ENCODE measurements at places on chromosomes 11 and 22. TPM values are rescaled to one million over a fixed set of nuclear protein-coding genes. Genes with fewer than 3 reads are reported as not detected.

MAPK8IP2 gene
- 0.14 TPM for total RNA-seq

MS4A3 gene
- not detected for total RNA-seq

- no peaks in the 10 kb centered on the region for H3K36me3 ChIP-seq
- H3K27ac ChIP-seq: no peak overlapping the region
- no peak overlapping the region for H3K4me3 ChIP-seq
- no peaks in the 10 kb centered on the region for H3K27me3 ChIP-seq
- H3K4me1 ChIP-seq: peaks cover 31% of the 10 kb centered on the region
- DNase-seq: no peak
Observed at GRCh38 chr11:121365304-121365703, 72.7 kb downstream of the SC5D start.

- no peaks in the 10 kb centered on the region for H3K27me3 ChIP-seq
- H3K4me1 ChIP-seq: peaks cover 27% of the 10 kb centered on the region
- H3K4me3 ChIP-seq: no peak overlapping the region
- H3K27ac ChIP-seq: peak overlapping the region; percentile 68
- H3K36me3 ChIP-seq: peaks cover 46% of the 10 kb centered on the region
- peak; percentile 89 for DNase-seq
Observed at GRCh38 chr11:3824714-3825472, 15.9 kb downstream of the RHOG start.

MN1 gene
- 0.05 TPM for total RNA-seq

GRCh38 chr22:49267996-49268395 lies 559.7 kb downstream of the BRD1 start:
- no peak overlapping the region for H3K27ac ChIP-seq
- no peak overlapping the region for H3K4me3 ChIP-seq
- DNase-seq: no peak
- H3K36me3 ChIP-seq: no peaks in the 10 kb centered on the region
- peaks cover 37% of the 10 kb centered on the region for H3K27me3 ChIP-seq
- no peaks in the 10 kb centered on the region for H3K4me1 ChIP-seq

ZP1 gene
- not detected for total RNA-seq

DNA sequence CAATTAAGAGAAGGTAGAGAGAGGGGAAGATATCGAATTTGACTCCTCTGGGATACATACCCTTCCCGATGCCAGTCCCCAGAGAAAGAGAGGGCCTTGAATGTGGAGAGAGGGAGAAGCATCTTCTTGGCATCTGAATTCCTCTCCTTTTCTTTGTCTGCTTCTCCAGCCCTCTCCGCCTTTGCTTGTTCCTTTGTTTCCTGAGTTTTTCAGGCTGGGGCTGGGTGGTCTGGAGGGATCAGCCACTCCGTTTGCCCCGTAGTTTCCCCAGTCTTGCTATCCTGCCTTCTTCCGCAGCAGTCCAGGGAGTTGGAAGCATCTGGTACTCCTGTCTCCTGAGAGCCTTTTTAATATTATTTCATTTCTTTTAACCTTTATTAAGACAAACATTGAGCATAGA lies 107.1 kb upstream of the CADM1 start:
- H3K36me3 ChIP-seq: no peaks in the 10 kb centered on the region
- DNase-seq: no peak
- peaks cover 3% of the 10 kb centered on the region for H3K27me3 ChIP-seq
- H3K4me1 ChIP-seq: no peaks in the 10 kb centered on the region
- no peak overlapping the region for H3K4me3 ChIP-seq
- no peak overlapping the region for H3K27ac ChIP-seq

GRCh38 chr11:104625246-104625645 lies 273.0 kb downstream of the CASP12 start:
- no peaks in the 10 kb centered on the region for H3K36me3 ChIP-seq
- H3K4me1 ChIP-seq: peaks cover 21% of the 10 kb centered on the region
- no peak for DNase-seq
- H3K4me3 ChIP-seq: no peak overlapping the region
- H3K27me3 ChIP-seq: no peaks in the 10 kb centered on the region

DNA sequence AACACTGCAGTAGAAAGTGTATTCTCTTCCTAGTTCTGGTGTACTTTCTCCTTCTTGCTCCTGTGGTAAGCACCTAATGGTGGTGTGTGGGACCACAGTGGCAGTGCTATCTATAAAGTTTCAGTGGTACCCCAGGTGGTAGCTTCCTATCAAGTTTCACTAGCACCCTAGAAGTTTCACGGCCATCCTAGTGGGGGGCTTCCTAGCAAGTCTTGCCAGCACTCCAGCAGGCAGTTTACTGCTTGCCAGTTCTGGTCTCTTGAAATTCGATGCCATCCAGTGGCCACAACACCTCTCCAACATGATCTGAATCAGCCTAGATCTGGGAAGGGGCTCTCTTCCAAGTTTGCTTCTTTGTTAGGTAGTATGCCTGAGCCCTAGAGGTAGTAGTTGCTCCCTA lies 229.6 kb downstream of the SWAP70 start:
- no peak overlapping the region for H3K4me3 ChIP-seq
- no peaks in the 10 kb centered on the region for H3K4me1 ChIP-seq
- peaks cover 11% of the 10 kb centered on the region for H3K36me3 ChIP-seq
- no peak overlapping the region for H3K27ac ChIP-seq
- DNase-seq: no peak

DNA sequence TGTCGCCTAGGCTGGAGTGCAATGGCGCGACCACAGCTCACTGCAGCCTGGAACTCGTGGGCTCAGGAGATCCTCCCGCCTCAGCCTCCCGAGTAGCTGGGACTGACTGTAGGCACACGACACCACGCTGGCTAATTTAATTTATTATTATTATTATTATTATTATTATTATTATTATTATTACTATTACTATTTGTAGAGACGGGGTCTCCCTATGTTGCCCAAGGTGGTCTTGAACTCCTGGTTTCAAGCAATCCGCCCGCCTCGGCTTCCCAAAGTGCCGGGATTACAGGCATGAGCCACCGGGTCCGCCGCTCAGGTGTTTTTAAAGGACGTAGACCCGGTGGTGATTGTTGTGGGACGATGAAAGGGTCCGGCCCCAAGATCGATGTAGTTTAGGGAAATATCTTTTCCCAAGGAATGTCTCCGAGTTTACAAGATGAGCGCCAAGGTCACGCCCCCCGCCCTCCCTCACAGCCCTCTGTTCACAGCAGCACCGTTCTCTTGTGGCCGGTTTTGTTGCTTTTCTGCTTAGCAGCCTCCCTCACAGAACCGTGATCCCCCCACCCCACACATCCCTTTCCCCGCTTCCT lies 728 bp upstream of the POGLUT3 start:
- no peaks in the 10 kb centered on the region for H3K36me3 ChIP-seq
- no peaks in the 10 kb centered on the region for H3K27me3 ChIP-seq
- H3K4me1 ChIP-seq: peaks cover 17% of the 10 kb centered on the region
- peak; percentile 7 for DNase-seq
- H3K4me3 ChIP-seq: peak overlapping the region; percentile 77

- peaks cover 65% of the 10 kb centered on the region for H3K36me3 ChIP-seq
- no peaks in the 10 kb centered on the region for H3K4me1 ChIP-seq
- no peak overlapping the region for H3K27ac ChIP-seq
- H3K4me3 ChIP-seq: no peak overlapping the region
Observed at GRCh38 chr11:44146931-44147330, 51.5 kb downstream of the EXT2 start.

OR6A2 gene
- 0.14 TPM for total RNA-seq

DNA sequence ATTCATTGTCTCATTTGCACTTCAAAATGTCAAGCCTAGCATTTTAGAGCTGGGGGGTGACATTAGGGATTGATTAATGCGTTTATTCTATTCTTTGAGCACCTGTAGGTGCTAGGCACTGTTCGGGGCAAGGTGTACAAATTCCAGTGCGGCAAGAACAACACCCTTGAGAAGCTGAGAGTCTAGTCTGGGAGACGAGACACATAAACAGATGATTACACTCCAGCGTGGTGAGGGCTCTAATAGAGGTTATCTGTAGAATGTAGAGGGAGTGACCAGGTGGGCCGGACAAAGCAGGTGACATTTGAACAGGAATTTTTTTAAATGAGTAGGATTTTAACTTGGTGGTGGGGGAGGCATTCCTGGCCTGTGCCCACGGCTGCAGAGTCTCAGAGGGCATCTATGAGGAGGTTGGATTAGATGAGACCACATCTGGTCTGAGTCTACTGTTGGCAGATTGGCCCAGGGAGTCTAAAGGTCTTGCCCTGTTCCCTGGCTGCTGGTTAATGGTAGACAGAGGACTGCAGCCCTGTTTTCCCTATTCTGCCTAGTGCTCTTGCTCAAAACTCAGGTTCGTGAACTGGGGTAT lies 970 bp downstream of the CAT start:
- H3K4me1 ChIP-seq: peaks cover 29% of the 10 kb centered on the region
- H3K27ac ChIP-seq: peak overlapping the region; percentile 93
- H3K27me3 ChIP-seq: no peaks in the 10 kb centered on the region
- no peaks in the 10 kb centered on the region for H3K36me3 ChIP-seq
- DNase-seq: no peak

GRCh38 chr11:113446938-113447337 lies 28.3 kb downstream of the DRD2 start:
- no peak overlapping the region for H3K4me3 ChIP-seq
- DNase-seq: no peak
- H3K36me3 ChIP-seq: no peaks in the 10 kb centered on the region
- H3K4me1 ChIP-seq: no peaks in the 10 kb centered on the region
- peaks cover 18% of the 10 kb centered on the region for H3K27me3 ChIP-seq
- no peak overlapping the region for H3K27ac ChIP-seq

- H3K4me3 ChIP-seq: no peak overlapping the region
- H3K4me1 ChIP-seq: no peaks in the 10 kb centered on the region
- no peak for DNase-seq
Observed at GRCh38 chr11:27868709-27869108, 168.5 kb upstream of the BDNF start.

GRCh38 chr11:81886406-81887075 lies 847.1 kb downstream of the FAM181B start:
- H3K36me3 ChIP-seq: no peaks in the 10 kb centered on the region
- DNase-seq: peak; percentile 13
- no peak overlapping the region for H3K4me3 ChIP-seq
- no peaks in the 10 kb centered on the region for H3K27me3 ChIP-seq
- H3K27ac ChIP-seq: peak overlapping the region; percentile 58

TESMIN gene
- total RNA-seq: 2.9 TPM

CHADL gene
- total RNA-seq: 0.11 TPM

GRCh38 chr11:117523680-117524079 lies 196.0 kb downstream of the CEP164 start:
- H3K36me3 ChIP-seq: no peaks in the 10 kb centered on the region
- H3K27ac ChIP-seq: no peak overlapping the region
- H3K4me1 ChIP-seq: no peaks in the 10 kb centered on the region
- no peak for DNase-seq

TBX10 gene
- total RNA-seq: not detected

KRTAP5-11 gene
- total RNA-seq: not detected

GSTT2 gene
- not detected for total RNA-seq

- H3K36me3 ChIP-seq: peaks cover 35% of the 10 kb centered on the region
- DNase-seq: no peak
- H3K4me3 ChIP-seq: no peak overlapping the region
- H3K4me1 ChIP-seq: peaks cover 35% of the 10 kb centered on the region
- no peak overlapping the region for H3K27ac ChIP-seq
- H3K27me3 ChIP-seq: no peaks in the 10 kb centered on the region
Observed at GRCh38 chr11:108125096-108125495, 3.7 kb downstream of the ACAT1 start.

MGAT3 gene
- 0.23 TPM for total RNA-seq

- no peaks in the 10 kb centered on the region for H3K36me3 ChIP-seq
- no peaks in the 10 kb centered on the region for H3K27me3 ChIP-seq
- no peaks in the 10 kb centered on the region for H3K4me1 ChIP-seq
- H3K4me3 ChIP-seq: no peak overlapping the region
Observed at GRCh38 chr11:17887779-17888178, 125.1 kb downstream of the SERGEF start.

DNA sequence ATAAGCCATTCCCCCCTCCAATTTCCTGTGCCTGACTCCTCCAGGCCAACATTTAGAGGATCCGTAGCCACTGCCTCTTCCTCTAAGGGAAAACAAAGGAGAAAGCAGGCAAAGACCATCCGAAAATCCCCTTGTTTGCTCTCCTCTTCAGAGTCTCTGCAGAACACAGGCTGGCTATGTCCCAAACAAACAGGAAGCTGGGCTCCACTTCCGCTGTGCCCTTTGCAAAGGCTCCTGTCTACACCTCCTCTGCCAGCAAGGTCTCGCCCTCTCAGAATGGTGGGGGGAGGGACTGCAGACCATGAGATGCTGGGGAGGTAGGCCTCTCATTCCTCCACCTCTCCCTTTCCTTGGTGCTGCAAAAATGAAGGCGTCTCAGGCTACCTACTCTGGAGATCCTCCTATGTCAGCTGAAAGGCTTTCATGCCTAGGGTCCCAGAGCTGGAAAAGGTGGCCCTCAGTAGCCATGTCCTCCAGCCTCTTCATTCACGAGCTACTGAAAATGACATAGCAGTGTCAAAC lies 596.2 kb downstream of the BUD13 start:
- DNase-seq: no peak
- H3K27me3 ChIP-seq: peaks cover 5% of the 10 kb centered on the region
- H3K4me1 ChIP-seq: no peaks in the 10 kb centered on the region
- H3K36me3 ChIP-seq: no peaks in the 10 kb centered on the region
- H3K27ac ChIP-seq: no peak overlapping the region

GRCh38 chr11:19027829-19028595 lies 32.5 kb downstream of the MRGPRX2 start:
- peaks cover 44% of the 10 kb centered on the region for H3K27me3 ChIP-seq
- H3K36me3 ChIP-seq: no peaks in the 10 kb centered on the region
- no peak overlapping the region for H3K27ac ChIP-seq
- peaks cover 5% of the 10 kb centered on the region for H3K4me1 ChIP-seq
- no peak for DNase-seq

- H3K36me3 ChIP-seq: no peaks in the 10 kb centered on the region
- H3K27me3 ChIP-seq: no peaks in the 10 kb centered on the region
- no peak overlapping the region for H3K27ac ChIP-seq
- DNase-seq: no peak
Observed at GRCh38 chr11:68827733-68828132, 14.0 kb downstream of the CPT1A start.

SLC5A12 gene
- not detected for total RNA-seq

- no peak for DNase-seq
- no peaks in the 10 kb centered on the region for H3K4me1 ChIP-seq
- H3K27me3 ChIP-seq: no peaks in the 10 kb centered on the region
- H3K36me3 ChIP-seq: no peaks in the 10 kb centered on the region
- H3K27ac ChIP-seq: no peak overlapping the region
- H3K4me3 ChIP-seq: no peak overlapping the region
Observed at GRCh38 chr11:70502677-70503467, 104.5 kb downstream of the CTTN start.

VPREB1 gene
- not detected for total RNA-seq

DNA sequence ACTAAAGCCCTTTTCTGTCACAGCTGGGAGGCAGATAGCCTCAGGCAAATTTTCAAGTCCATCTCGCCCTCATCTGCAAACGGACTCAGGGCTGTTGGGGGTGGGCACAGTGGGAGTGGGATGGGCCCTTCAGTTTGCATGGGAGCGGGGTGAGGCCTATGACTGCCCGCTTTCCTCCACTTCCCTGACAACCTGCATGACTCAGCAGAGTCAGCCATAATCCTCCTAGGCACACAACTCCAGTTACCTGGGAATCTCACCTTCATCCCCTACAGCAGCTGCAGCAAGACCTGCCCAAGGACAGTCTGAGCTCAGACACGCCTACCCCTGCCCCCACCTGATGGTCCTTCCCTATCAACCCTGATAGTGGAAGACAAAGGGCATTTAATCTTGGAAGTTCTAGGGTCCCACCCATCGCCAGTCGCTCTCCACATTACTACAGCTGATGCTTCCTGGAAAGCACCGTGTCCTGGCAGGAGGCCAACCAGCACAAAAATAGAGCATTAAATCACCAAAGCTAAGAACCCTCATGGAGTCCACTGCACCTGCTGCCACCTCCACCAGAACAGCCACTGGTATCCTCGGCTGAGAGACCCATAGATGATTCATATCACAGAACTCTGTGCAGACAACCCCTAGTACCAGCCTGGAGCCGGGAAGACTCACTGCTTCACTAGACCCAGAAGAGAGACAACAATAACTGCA lies 319.3 kb downstream of the DCDC1 start:
- no peaks in the 10 kb centered on the region for H3K4me1 ChIP-seq
- H3K27ac ChIP-seq: no peak overlapping the region
- DNase-seq: no peak
- no peaks in the 10 kb centered on the region for H3K36me3 ChIP-seq
- no peak overlapping the region for H3K4me3 ChIP-seq

All from activated CD4-positive, alpha-beta T cell treated with anti-CD3 and anti-CD28 coated beads for 36 hours (primary cell).